NCI-H1417 treated with DMSO at 0.1 percent for 48 hours (cell line): ENCODE measurements at places on chromosomes 13 and 19.

GRCh38 chr19:996051-996838, 4.0 kb upstream of the GRIN3B start:
- peak; percentile 48 for DNase-seq

DNA sequence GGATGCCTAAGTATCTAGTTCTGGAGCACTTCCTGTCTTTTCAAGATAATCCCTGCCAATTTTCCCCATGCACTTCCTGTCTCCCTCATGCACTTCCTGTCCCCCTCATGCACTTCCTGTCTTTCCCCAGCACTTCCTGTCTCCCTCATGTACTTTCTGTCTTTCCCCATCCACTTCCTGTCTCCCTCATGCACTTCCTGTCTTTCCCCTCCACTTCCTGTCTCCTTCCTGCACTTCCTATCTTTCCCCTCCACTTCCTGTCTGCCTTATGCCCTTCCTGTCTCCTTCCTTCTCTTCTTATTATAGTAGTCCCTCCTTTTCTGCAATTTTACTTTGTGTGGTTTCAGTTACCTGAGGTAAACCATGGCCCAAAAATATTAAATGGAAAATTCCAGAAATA, 3.0 kb upstream of the TNNT1 start:
- DNase-seq = no peak

- DNase-seq = no peak
Measured at GRCh38 chr19:14515501-14516047, 2.6 kb downstream of the DNAJB1 start.

GRCh38 chr19:48450441-48450840, 4.7 kb downstream of the GRWD1 start:
- no peak for DNase-seq

GRCh38 chr13:113137691-113138298, 15.2 kb downstream of the F10 start:
- DNase-seq = no peak

GRCh38 chr19:49441960-49442350, 628 bp upstream of the SLC17A7 start:
- DNase-seq = no peak

- no peak for DNase-seq
Measured at GRCh38 chr13:98253526-98253925, 76.5 kb upstream of the RNF113B start.

GRCh38 chr13:110187641-110188161, 119.3 kb downstream of the COL4A1 start:
- no peak for DNase-seq

GRCh38 chr13:61142506-61142905, 273.1 kb downstream of the PCDH20 start:
- no peak for DNase-seq

- no peak for DNase-seq
Measured at GRCh38 chr13:69077267-69077666, 1030.4 kb upstream of the ATXN8OS start.

GRCh38 chr19:46629546-46630025, 4.7 kb upstream of the PTGIR start:
- DNase-seq = no peak

DNA sequence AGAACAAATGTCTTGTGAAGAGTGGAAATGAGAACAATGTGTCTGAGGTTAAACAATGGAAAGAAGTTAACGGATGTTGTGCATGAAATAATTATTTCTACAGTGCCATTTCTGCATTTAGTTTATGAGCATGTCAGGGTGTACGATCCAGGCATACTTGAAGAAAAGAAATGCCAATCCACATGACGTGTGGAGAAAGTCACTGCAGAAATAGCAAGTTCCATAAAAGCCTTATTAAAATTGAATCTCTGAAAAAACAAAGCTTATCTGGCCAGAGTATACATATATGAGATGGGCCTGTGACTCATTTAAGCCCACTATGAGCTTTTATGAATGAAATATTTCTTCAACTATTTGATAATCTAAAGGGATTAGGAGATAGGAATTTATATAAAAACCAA, 426.1 kb downstream of the EFNB2 start:
- DNase-seq = no peak

DNA sequence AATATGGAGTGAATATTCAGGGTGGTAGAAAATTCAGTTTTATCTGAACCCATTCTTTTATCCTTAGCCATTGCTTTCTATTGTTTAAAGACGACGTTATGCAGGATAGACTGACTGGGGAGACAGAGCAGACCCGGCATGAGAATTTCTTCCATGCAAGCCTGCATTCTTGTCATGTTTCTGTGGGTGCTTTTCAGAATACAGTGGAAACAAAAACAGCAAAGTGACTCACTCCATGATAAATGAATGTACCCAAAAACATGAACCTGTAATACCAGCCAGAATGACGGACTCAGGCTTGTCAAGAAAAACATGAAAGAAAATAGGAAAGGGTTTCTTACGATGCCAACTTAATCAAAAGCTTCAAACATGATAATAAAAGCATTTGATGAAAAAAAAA, 924.0 kb downstream of the EFNB2 start:
- no peak for DNase-seq

DNA sequence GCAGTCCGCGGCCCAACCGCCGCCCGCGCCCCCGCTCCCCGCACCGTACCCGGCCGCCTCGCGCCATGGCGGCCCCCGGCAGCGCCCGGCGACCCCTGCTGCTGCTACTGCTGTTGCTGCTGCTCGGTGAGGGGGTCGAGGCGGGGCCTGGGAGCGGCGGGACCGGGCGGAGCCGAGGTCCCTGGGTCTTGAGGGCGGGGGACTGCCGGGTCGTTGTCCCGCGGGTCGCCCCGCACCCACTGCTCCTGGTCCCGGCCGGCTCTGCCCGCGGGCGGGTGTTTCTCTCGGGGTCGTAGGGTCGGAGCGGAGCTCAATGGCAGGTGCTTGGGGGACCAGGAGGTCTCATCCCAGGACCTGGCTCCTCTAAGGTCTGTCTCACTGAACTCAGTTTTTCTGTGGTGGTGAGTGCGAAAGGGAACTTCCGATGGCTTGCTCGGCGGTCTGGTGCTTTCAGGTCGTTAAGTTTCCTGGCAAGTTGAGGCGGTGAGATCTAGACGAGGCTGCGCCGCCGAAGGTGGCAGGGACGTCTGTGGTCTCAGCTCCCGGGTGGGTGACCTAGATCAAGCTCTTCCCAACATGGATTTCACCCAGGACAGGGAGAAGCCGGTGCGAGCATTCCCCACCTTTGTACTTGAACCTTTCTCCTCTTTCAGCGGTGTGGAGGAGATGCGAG, 467 bp downstream of the LAMP1 start:
- DNase-seq = no peak

DNA sequence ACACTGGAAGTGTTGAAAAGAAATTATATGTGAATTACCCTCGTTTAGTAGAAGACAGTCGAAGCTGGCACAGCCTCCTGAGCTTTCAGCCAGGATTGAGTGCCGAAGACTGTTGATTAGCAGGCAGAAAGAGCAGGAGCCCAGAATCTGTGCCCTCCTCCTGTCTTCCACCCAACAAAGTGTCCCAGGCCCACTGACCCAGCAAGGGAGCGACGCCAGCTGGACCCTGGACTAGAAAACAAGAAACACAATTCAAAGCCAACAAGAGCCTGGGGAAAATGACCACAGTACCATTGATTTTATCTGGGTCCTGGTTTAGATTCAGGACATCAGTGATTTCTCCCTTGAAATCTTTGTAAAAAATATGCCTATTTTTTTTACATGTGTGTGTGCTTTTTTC, 120.7 kb downstream of the RXFP2 start:
- no peak for DNase-seq

DNA sequence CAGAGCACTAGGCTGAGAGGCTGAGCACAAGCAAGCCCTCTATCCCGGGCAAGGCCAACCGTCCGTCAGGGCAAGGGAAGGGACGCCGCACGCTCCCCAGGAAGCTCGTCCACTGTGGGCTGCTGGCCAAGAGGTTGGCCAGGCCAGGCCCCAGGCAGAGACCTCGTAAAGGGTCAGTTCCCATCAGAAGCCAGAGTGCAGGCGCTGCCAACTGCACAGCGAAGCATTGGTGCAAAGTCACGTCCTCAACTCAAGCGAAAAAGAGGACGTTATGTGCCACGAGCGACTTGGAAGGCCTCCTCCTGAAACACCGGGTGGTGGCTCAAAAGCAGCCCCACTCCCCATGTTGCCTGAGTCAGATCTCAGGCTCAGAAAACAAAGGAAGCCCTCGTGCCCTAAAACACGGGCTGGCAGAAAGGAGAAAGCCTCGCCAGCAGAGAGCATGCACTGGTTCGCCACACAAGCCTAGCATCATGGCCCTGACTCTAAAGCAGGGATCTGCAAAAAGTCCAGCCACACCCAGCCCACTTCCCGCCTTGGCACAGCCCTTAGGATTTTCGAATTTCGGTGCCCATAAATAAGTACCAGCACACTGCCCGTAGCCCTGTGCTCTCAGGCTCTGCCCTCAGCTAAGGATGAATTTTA, 4.7 kb downstream of the AKAP8 start:
- no peak for DNase-seq

- DNase-seq = no peak
Measured at GRCh38 chr13:114284680-114285079, 3.3 kb downstream of the UPF3A start.

DNA sequence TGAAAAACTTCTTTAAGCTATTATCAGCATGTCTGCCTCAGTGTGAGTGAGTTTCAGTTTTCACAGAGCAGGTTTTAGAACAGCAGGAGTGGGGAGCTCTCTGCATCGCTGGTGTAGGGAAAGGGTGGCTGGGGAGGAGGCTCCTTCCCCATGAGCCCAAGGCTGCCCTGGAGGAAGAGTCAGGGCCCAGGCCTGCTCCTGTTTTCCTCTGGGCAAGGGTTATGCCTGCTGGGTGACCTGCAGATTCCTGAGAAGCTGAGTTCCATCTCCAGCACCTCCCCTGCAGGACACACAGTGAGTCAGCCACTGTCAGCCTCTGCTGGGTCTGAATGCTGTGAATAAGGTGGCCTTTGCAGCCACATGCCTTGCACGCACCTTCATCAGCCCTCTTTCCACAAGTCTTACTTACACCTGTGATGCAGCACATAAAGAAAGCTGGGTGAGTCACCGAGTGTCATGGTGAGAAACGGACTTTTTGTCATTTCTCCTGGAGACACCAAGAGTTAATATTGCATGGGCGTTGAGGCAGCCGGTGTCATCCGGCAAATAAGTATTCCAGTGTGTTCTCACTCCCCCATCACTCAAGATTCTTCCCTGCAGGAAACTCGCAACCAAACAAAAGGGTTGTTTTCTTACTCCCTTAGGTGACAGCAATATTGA, 186.4 kb upstream of the KL start:
- DNase-seq = no peak

- no peak for DNase-seq
Measured at GRCh38 chr13:29902632-29903305, 52.4 kb upstream of the UBL3 start.

- no peak for DNase-seq
Measured at GRCh38 chr19:14119644-14120496, 2.3 kb upstream of the PRKACA start.

DNA sequence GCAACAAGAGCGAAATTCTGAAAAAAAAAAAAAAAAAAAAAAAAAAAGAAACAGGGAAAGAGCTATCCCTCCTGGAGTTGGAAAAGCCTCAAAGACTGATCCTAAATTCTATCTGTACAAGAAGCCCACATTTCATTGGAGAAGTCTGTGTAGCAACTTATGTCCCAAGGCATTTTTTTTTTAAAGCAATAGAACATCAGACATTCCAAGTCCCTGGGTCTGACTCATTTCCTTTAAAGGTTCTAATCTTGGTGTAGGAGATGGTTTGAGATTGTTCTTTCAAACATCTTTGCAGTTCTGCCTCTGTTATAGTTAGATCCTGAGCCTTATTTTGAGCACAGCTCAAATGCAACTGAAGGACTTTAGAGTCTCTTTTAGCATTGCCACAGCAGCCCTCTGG, 706.5 kb upstream of the MIR17HG start:
- DNase-seq = no peak

- no peak for DNase-seq
Measured at GRCh38 chr19:2164020-2164998, 576 bp downstream of the DOT1L start.

GRCh38 chr13:72074663-72075062, 207.7 kb upstream of the DACH1 start:
- no peak for DNase-seq

GRCh38 chr19:44758596-44758995, 10.1 kb downstream of the BCL3 start:
- DNase-seq = no peak

- DNase-seq = no peak
Measured at GRCh38 chr19:1522061-1522460, 1.8 kb upstream of the PLK5 start.

GRCh38 chr13:20714161-20714560, 10.7 kb downstream of the IL17D start:
- DNase-seq = no peak

- DNase-seq = no peak
Measured at GRCh38 chr19:41912899-41913537, 15.2 kb downstream of the ERFL start.

DNA sequence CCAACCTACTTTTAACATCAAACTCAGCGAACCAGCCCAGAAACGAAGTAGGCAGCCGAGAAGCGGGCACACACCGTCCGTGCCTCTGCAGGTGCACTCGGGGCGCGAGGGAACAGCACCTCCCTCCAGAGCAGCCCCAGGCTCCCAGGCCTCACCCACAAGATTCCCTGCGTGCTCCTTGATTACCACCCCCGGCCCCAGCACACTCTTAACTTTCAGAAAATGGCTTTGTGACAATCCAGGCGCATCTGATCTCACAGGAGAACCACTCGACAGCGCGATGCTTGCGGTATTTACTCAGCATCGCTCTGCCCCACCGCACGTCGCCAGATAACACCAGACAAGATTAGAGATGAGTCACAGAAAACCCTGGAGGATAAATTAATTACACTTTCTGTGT, 134.9 kb upstream of the SPACA7 start:
- no peak for DNase-seq

DNA sequence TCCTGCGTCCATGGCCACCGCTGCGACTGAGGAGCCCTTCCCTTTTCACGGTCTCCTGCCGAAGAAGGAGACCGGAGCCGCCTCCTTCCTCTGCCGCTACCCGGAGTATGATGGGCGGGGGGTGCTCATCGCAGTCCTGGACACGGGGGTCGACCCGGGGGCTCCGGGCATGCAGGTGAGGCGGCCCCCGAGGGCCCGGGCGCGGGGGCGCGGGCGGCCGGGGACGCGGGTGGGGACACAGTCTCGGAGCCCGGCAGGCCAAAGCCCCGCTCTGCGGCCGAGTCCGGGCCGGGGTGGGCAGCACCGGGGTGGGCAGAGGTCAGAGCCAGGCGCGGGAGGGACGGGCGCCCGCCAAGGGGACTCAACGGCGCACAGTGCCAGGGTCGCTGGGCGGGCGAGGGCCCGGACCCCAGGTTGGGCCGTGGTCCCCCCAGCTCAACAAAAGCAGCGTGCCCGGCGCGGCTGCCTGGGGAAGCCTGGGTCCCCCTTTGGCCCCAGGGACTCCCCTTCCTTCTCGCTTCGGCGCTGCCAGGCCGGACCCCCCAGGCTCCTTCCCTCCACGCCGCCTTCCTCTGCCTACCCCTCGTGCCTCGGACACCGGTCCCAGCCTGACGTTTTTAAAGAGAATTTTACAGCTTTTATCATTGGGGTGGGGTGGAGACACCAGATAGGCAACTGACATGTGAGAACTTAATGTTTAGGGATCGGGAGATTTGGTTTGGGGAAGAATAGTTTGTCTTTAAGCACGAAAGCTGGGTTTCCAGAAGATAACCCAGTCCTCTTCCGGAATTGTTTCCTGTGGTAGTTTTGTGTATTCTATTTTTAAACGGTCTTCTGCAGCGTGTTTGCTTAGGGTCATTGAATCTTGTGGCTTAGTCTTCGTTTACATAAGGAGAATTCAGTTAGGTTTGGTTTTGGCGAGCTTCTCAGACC, 509 bp downstream of the TPP2 start:
- DNase-seq = no peak
